Colonic mucosa (tissue), 4 donors: ENCODE measurements at places on chromosomes 7 and 10.

GRCh38 chr7:129006636-129007414, 48.1 kb downstream of the TNPO3 start:
- no peaks in the 10 kb centered on the region for H3K4me1 ChIP-seq
- H3K36me3 ChIP-seq = peaks cover 7% of the 10 kb centered on the region
- no peak for DNase-seq

DNA sequence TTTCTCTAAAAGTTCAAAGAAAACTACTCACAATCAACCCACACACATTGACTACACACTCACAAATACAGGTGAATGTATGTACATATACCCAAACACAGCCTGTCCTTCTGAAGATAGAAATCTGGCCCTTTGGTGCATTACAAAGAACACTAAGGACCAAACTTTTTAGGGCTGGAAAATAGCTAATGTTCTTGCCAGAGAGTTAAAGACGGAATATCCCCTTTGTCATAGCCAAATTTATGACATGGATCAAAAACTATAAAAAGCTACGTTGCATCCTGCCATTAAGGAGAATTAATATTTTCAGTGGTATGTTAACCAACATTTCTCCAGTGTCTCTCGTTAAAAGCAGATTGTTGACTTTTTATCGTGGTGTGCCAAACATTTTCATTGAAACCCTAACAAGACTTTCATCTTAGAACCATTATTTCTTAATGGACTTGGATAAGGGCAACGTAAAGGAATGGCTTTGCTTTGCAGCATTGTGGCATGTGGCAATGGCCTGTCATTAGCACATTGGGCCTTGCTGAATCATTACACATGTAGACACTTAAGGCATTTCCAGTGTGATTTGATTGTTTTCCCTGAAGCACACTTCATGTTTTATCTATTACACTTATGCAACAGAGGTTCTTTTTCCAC, 150.9 kb upstream of the MEOX2 start:
- no peak overlapping the region for H3K4me3 ChIP-seq
- H3K27ac ChIP-seq = no peak overlapping the region
- H3K4me1 ChIP-seq = no peaks in the 10 kb centered on the region

GRCh38 chr7:96654630-96655188, 54.9 kb downstream of the SEM1 start:
- no peaks in the 10 kb centered on the region for H3K4me1 ChIP-seq
- H3K4me3 ChIP-seq = no peak overlapping the region
- no peak for DNase-seq

- H3K27me3 ChIP-seq = no peaks in the 10 kb centered on the region
- DNase-seq = no peak
- H3K4me3 ChIP-seq = no peak overlapping the region
- H3K36me3 ChIP-seq = no peaks in the 10 kb centered on the region
Observed at GRCh38 chr7:115654384-115655214, 376.0 kb downstream of the TFEC start.

DNA sequence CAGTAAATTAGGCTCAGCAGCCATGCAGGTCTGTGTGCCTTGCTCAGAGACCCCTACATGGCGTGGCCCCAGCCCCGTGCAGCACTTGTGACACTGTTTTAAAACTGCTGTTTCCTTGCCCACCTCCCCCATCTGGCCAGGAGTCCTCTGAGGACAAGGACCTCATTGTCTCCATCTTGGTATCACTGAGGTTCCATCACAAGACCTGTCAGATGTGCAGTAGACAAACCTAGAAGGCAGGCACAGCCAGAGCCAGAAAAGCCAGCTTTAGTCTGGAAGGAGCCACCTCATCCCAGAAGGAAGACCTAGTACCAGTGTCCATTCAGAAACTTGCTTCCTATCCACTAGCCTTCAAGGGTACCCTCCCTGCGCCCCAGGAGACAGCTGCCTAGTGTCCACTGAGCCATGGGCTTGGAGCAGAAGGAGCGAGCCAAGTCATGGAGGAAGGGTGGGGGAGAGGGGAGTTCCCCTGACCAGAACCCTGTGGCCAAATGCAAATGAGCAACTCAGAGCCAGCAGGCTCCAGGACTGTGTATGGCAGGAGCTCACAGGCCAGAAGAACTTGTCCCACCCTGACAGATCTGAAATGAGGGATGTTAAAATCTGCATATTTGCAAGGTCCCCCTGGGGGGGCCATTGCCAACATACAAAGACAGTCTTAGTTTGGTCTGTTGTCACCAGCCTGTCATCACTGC, 176.1 kb downstream of the SH3PXD2A start:
- H3K27ac ChIP-seq = peak overlapping the region; percentile 74
- H3K36me3 ChIP-seq = no peaks in the 10 kb centered on the region
- DNase-seq = no peak
- H3K4me1 ChIP-seq = no peaks in the 10 kb centered on the region

GRCh38 chr7:139619367-139619657, 95.8 kb downstream of the CLEC2L start:
- no peak for DNase-seq
- no peak overlapping the region for H3K27ac ChIP-seq
- H3K4me3 ChIP-seq = no peak overlapping the region

- no peak overlapping the region for H3K27ac ChIP-seq
- no peak overlapping the region for H3K4me3 ChIP-seq
- H3K27me3 ChIP-seq = no peaks in the 10 kb centered on the region
Observed at GRCh38 chr7:58086871-58087535, 637.0 kb downstream of the ZNF716 start.

- H3K4me3 ChIP-seq = no peak overlapping the region
- no peaks in the 10 kb centered on the region for H3K36me3 ChIP-seq
- no peaks in the 10 kb centered on the region for H3K27me3 ChIP-seq
- no peaks in the 10 kb centered on the region for H3K4me1 ChIP-seq
Observed at GRCh38 chr10:49194212-49194920, 6.2 kb upstream of the TMEM273 start.

- peak overlapping the region; percentile 89 for H3K27ac ChIP-seq
- peaks cover 18% of the 10 kb centered on the region for H3K4me1 ChIP-seq
- no peaks in the 10 kb centered on the region for H3K27me3 ChIP-seq
Observed at GRCh38 chr10:95288303-95288702, 2.5 kb downstream of the PDLIM1 start.

GRCh38 chr10:6208799-6209235, 6.1 kb downstream of the PFKFB3 start:
- H3K4me3 ChIP-seq = no peak overlapping the region
- no peak overlapping the region for H3K27ac ChIP-seq
- peaks cover 6% of the 10 kb centered on the region for H3K4me1 ChIP-seq
- DNase-seq = no peak
- H3K27me3 ChIP-seq = no peaks in the 10 kb centered on the region

DNA sequence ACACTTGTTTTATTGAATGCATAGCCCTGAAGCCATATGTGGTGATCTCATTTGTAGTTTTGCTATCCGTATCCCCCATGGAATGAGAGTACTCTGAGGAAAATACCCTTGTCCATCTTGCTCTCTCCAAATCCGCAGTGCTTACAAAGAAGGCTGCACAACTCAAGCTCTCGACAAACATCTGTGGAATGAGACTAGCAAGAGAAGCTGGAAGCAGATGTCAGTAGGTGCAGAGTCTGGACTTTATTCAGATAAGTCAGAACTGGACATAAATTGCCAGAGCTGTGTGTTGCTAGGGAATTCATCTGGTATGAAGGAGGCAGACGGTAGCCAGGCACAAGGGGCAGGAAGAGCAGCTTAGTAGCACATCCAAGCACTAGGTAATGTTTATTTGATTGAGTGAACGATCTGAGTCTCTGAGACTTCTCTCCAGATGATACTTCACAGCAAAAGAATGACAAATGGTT, 1046.2 kb downstream of the XPNPEP1 start:
- no peak overlapping the region for H3K27ac ChIP-seq
- H3K4me1 ChIP-seq = no peaks in the 10 kb centered on the region
- no peaks in the 10 kb centered on the region for H3K36me3 ChIP-seq
- no peak for DNase-seq
- H3K27me3 ChIP-seq = no peaks in the 10 kb centered on the region
- no peak overlapping the region for H3K4me3 ChIP-seq

GRCh38 chr7:46982928-46983327, 599.0 kb downstream of the TNS3 start:
- H3K27ac ChIP-seq = no peak overlapping the region
- H3K4me3 ChIP-seq = no peak overlapping the region
- H3K36me3 ChIP-seq = no peaks in the 10 kb centered on the region
- no peaks in the 10 kb centered on the region for H3K27me3 ChIP-seq
- H3K4me1 ChIP-seq = no peaks in the 10 kb centered on the region

- no peaks in the 10 kb centered on the region for H3K36me3 ChIP-seq
- no peak overlapping the region for H3K27ac ChIP-seq
- no peaks in the 10 kb centered on the region for H3K4me1 ChIP-seq
- H3K4me3 ChIP-seq = no peak overlapping the region
- no peaks in the 10 kb centered on the region for H3K27me3 ChIP-seq
- peak; percentile 5 for DNase-seq
Observed at GRCh38 chr10:129421399-129422010, 45.5 kb upstream of the MGMT start.

DNA sequence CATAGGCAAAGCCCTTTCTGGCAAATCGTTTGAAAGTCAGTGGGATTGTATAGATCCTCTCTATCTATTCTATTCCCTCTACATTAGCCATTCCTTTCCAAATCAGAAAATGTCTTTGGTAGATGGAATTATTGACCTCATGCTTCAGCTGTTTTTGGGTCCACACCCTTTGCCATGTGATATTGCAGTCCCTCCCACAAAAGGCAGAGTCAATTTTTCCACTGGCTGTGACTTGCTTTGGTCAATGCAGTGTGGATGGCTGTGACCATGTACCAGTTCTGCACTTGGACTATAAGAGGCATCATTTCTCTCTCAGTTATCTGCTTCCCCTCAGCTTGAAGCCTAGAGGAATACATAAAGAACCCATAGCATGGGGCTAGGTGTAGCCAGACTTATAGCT, 332.9 kb downstream of the PTEN start:
- no peak overlapping the region for H3K4me3 ChIP-seq
- H3K36me3 ChIP-seq = no peaks in the 10 kb centered on the region
- no peak for DNase-seq
- no peaks in the 10 kb centered on the region for H3K27me3 ChIP-seq
- H3K27ac ChIP-seq = no peak overlapping the region

DNA sequence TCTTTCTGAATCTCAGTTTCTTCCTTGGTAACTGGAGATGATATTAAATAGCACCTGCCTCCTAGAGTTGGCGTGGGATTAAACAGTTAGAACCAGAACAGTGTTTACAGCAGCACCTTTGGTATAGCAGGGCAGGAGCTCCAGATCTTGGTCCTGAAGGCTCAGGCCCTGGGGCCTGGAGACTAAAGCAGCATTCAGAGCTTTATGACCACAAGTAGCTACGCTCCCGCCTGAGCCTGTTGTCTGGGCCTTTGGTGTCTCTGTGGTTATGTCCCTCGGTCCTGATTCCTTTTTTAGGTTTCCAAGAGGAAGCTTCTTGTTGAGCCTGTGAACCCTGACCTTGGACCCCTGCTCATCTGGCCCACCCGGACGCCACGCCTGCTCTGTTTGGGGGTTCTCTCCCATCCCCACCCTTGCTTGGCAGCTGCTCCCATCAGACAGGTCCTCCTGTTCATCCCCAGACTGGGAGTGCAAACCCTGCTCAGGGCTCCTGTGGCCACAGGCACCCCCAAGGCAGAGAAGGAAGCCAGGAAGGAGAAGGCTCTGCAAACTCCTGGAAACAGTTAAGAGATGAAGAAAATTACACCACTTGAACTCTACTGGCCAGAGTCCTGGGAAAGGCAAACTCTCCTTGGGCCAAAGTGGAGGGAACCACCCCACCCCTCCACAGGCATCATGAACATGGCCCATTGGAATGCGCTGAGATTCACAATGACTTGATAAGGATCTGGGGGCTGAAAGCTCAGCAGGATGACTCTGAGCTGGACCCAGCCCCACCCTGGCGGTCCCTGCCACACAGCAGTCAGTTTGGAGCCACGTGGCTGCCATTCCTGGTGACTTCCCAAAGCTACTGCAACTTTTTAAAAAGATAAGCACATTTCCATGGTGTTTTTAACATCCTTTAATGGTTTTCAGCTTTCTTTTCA, 50.1 kb upstream of the TMEM72 start:
- peaks cover 2% of the 10 kb centered on the region for H3K4me1 ChIP-seq
- H3K27me3 ChIP-seq = no peaks in the 10 kb centered on the region
- no peak for DNase-seq

- H3K4me1 ChIP-seq = no peaks in the 10 kb centered on the region
- no peaks in the 10 kb centered on the region for H3K36me3 ChIP-seq
- no peak overlapping the region for H3K27ac ChIP-seq
- H3K4me3 ChIP-seq = no peak overlapping the region
Observed at GRCh38 chr10:101236376-101237080, 7.3 kb upstream of the LBX1 start.

- no peak for DNase-seq
- no peaks in the 10 kb centered on the region for H3K27me3 ChIP-seq
- no peaks in the 10 kb centered on the region for H3K4me1 ChIP-seq
- H3K4me3 ChIP-seq = no peak overlapping the region
Observed at GRCh38 chr7:68943786-68944185, 654.5 kb upstream of the AUTS2 start.

DNA sequence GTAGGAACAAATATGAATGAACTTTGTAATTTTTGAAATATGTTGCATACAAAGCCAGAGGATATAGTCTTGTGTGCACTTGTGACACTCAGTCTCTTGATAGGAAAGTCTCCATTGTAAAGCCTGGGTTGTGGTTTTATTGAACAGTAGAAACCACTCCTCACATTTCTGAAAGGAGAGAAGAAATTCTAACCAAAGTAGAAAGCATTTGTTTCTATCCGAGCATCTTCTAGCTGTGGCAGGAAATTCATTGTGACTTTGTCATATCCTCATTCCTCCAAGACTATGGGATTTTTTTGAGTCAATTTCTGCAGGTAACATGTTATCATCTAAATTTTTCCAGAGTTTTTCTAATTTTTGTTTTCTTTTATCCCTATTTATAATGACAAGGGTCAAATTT, 55.5 kb upstream of the NCF1 start:
- no peak for DNase-seq
- H3K4me1 ChIP-seq = no peaks in the 10 kb centered on the region
- no peaks in the 10 kb centered on the region for H3K27me3 ChIP-seq
- no peak overlapping the region for H3K27ac ChIP-seq
- H3K4me3 ChIP-seq = no peak overlapping the region

DNA sequence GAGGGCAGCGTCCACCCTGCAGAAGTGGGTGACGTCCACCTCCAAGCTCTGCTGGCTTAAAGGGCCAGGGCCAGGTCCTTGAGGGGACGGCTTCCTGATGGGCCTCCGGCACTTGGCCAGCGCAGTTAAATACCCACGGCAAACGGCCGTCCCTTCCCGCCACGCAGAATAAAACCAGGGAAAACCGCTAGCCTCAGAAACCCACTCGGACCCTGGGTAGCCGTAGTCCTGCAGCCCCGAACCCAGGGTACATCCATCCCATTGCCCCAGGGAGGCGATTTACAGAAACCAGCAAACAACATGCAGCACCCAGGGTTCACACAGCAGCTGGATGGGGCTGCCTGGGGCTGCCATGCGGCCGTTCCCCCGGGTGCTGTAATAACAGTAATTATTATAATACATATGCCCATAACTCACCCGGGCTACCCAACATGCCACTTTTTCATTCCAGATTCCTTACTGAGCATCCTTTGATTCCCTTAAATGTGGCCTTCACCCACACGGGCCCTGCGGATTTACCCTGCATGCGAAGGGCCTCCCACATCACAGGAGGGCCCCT, 81.5 kb upstream of the PDGFA start:
- DNase-seq = no peak
- H3K36me3 ChIP-seq = no peaks in the 10 kb centered on the region
- H3K4me3 ChIP-seq = no peak overlapping the region
- no peaks in the 10 kb centered on the region for H3K27me3 ChIP-seq
- H3K4me1 ChIP-seq = no peaks in the 10 kb centered on the region

- H3K36me3 ChIP-seq = no peaks in the 10 kb centered on the region
- no peaks in the 10 kb centered on the region for H3K4me1 ChIP-seq
- no peaks in the 10 kb centered on the region for H3K27me3 ChIP-seq
- H3K4me3 ChIP-seq = no peak overlapping the region
- DNase-seq = no peak
Observed at GRCh38 chr10:6347391-6347951, 144.7 kb downstream of the PFKFB3 start.

- peaks cover 68% of the 10 kb centered on the region for H3K27me3 ChIP-seq
- DNase-seq = no peak
- no peak overlapping the region for H3K27ac ChIP-seq
- H3K36me3 ChIP-seq = no peaks in the 10 kb centered on the region
Observed at GRCh38 chr7:1665549-1666316, 4.3 kb upstream of the ELFN1 start.
